C1 segment of cervical spinal cord (tissue), 14 donors: ENCODE measurements at places on chromosomes 1 and 21.

- no peak for DNase-seq
These were observed 1.9 kb upstream of the ID3 start for GRCh38 chr1:23561076-23561812.

- DNase-seq: no peak
These were observed 80.8 kb downstream of the DYRK1A start for GRCh38 chr21:37447288-37447936.

DNA sequence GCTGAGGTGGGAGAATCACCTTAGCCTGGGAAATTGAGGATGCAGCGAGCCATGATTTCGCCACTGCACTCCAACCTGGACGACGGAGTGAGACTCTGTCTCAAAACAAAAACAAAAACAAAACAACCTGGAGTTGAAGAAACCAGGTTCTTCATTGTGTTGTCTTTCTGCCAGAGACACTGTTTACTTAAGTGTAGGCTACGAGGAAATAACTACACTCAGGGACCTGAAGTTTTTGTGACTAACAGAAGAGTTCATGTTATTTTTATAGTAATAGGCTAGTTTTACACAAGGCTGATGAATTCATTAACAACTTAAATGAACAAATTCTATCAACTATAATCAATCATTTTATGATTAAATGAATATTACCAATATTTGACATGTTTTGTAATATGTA lies 98.5 kb upstream of the MPC2 start:
- DNase-seq: no peak

DNA sequence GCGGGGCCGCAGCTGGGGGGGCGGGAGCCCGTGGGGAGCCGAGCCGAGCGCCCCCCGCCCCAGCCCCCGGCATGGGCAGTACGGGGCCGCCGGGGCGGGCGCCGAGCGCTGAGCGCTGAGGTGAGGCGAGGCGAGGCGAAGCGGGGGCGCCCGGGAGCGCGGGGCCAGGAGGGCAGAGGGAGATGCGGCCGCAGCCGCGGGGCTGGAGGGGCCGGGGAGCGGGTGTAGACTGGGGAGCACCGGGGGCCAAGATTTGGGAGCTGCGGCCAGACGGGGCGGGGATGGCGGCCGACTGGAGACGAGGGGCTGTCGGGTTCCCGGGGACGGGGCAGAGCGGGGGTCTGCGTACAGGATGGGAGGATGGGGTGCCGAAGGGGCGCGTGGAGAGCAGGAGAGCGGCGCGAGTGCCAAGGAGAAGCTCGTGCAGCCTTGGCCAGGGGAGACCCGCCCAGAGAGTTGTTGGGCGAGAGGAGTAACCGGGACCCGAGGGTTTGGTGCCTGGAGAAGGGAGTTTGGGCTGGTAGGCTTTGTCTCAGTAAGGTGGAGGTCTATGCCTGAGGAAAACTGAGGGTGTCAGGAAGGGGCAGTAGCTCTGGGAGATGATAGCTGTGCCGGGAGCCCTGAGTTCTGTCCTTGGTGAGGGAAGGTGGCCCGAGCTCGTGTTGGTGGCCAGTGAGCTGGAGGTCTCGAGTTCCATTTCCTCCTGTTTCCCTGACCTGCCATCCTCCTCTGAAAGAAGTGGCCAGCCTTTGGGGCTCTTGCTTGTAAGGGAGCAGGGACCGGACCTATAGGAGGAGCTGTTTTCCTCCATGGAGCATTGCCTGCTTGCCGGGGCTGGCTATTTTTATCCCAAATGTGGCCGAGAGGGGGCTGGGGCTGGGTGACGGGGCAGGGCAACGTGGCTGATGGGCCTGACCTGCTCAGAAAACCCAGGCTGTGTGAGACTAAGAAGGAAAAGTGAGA lies 539 bp downstream of the ATP8B2 start:
- peak; percentile 63 for DNase-seq

GRCh38 chr1:55896210-55896609 lies 681.0 kb upstream of the USP24 start:
- DNase-seq: no peak

DNA sequence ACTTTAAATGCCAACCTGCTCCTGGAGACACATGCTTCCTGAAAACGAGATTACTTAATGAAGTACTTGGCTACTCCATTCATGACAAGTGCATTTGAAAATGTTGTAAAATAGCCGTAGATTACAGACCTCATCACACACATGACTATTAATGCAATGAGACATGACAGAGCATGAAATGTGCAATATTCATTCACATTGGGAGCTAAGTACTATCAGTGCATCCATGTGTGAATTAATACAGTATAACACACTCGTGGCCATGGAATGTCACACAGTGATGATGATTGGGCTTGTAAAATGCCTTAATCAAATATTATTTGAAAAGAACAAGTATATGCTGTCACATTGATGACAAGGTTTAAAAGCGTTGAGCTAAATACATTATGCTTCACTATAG lies 407.0 kb downstream of the AMY1C start:
- no peak for DNase-seq

DNA sequence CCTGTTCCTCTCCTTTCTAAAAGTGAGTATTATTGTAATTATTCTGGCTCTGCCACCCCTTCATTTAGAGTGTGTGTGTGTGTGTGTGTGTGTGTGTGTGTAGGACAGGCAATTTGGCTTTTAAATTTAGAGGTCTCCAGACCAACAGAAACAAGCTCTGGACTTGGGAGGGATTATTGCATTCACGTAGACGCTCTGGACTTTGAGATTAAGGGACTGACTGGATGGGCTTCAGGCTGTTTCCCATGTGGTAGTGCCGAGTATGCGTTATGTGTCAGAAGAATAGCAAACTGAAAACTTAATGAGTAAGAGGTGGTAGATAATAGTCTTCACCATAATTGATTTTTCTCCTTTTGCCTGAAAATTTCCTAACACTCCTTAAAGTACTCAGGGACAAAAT lies 281.9 kb downstream of the USP25 start:
- no peak for DNase-seq

DNA sequence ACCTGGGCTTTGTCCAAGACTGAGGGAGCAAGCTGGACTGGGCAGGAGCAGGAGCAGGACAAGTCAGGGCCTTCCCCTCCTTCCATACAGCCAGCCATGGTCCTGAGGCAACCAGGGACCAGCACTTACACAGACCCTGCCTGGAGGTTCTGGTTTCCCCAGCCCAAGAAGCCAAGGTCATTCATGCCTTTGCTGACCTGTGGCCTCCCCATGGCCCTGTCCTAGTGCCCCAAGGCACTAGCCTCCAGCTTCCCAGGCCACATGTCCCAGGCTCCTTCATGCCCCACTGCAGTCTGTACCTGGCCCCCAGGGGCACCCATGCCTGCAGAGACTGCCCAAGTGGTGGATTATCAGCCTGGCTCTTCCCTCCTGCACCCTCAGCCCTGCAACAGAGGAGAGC lies 243.9 kb downstream of the TOMM20 start:
- no peak for DNase-seq

- no peak for DNase-seq
These were observed 38.2 kb downstream of the ACTN2 start for GRCh38 chr1:236724506-236724905.

GRCh38 chr1:214425101-214425500 lies 126.3 kb downstream of the PTPN14 start:
- no peak for DNase-seq

DNA sequence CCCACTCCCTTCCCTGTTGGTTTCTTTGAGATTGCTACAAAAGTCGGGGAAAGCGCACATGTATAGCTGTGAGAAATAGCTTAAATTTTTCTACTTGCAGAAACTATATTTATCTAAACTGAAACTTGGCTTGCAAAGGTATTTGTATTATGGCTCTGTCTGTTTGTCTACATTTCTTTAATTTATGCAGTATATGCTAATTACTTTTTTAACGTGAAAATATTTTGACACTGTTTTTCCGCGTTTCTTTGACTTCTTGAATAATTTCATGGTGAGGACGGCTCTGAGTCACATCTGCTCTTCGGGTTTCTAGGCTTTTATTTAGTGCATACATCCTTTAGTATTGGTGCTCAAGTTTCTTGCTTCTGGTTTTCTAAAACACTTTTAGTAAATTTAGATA lies 182.1 kb upstream of the ZRANB2 start:
- no peak for DNase-seq

DNA sequence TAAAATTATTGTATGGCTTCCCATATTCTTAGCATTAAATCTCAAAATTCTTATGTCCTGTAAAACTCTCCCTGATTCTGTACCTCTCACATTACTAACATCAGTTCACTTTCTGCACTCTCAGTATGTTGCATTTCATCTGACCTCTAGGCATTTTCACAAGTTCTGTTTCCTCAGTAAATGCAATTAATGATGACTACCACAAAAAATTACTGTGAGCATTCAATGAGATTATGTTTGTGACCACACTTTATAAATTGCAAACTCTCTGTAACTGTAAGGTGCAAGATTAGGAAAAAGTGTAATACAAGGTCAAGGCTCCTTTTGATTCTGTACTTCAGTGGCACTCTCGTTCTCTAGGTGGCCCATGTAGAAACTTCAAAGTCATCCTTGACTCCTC lies 60.4 kb downstream of the LRRC53 start:
- no peak for DNase-seq

GRCh38 chr1:65344171-65344814 lies 35.0 kb downstream of the DNAJC6 start:
- peak; percentile 16 for DNase-seq

- DNase-seq: no peak
These were observed 1103.0 kb downstream of the PLA2G4A start for GRCh38 chr1:187931776-187932175.

GRCh38 chr1:30402031-30402430 lies 321.4 kb downstream of the MATN1 start:
- DNase-seq: no peak

DNA sequence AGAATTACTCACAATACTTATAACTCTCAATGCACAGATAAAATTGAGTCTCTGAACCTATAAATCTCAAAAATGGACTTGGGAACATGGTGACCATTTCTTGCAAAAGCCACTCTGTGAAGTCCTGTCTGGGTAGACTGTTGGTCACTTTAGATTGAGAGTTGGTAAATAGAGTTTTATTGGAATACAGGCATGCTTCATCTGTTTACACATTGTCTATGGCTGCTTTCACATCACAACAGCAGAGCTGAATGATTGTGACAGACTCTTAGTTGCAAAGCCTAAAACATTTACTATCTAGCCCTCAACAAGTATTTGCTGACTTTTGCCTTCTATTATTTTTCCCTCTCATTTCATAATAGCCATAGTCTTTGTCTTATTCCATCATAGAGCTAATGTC lies 24.1 kb upstream of the ASPM start:
- DNase-seq: no peak

GRCh38 chr1:24735509-24736375 lies 9.5 kb upstream of the CLIC4 start:
- DNase-seq: peak; percentile 60

- DNase-seq: no peak
These were observed 6.4 kb downstream of the RIPK4 start for GRCh38 chr21:41760411-41760810.

- no peak for DNase-seq
These were observed 7.4 kb downstream of the LRRC53 start for GRCh38 chr1:74504933-74505512.

GRCh38 chr21:16708101-16708835 lies 804.6 kb upstream of the CXADR start:
- DNase-seq: no peak

DNA sequence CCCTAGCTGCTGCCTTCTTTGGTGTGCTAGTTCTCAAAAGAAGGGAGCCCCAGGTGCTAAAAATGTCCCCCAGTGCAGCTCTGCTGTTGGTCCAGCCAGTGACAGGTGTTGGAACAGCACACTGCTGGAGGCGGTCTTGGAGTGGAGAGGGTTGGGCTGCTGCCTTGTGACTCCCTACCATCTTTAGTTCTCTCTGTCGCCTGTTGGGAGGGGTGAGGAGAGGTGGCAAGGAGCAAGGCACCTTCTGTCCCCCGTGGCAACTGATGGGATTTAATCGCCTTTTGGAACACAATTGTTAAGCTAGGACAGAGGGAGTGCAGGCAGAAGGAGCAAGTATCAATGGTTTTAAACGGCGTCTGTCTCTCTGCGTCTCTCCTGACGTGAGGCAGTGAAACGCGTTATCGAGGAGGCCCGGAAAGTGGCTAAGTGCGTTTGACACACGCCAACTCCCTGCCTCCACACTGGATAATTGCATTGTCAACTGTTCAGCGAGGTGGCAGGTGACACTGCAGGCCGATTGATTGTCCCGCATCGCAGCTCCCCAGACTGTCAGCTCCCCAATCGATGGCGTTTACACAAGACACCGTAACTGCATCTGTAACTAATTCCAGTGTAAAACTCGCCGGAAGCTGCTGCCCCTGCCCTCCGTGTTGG lies 34.0 kb downstream of the TMEM53 start:
- DNase-seq: no peak

DNA sequence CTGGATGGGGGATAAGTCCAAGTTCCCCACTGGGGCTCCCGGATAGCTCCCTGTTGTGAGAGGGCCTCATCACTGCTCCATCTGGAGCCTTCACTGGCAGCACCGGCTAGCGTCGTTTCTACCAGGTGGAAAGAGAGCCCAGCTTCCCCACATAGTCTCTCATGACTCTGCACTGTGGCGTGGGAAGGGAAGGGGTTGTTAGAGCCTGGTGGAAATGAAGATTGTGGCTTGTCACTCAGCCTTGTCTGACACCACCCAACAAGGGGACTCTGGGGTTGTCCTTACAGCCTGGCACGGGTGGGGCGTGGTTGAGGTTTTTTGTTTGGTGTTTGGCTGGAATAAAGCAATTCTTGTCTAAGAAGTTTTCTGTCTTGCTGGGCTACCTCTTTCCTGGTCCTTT lies 94.6 kb downstream of the ADARB1 start:
- no peak for DNase-seq

DNA sequence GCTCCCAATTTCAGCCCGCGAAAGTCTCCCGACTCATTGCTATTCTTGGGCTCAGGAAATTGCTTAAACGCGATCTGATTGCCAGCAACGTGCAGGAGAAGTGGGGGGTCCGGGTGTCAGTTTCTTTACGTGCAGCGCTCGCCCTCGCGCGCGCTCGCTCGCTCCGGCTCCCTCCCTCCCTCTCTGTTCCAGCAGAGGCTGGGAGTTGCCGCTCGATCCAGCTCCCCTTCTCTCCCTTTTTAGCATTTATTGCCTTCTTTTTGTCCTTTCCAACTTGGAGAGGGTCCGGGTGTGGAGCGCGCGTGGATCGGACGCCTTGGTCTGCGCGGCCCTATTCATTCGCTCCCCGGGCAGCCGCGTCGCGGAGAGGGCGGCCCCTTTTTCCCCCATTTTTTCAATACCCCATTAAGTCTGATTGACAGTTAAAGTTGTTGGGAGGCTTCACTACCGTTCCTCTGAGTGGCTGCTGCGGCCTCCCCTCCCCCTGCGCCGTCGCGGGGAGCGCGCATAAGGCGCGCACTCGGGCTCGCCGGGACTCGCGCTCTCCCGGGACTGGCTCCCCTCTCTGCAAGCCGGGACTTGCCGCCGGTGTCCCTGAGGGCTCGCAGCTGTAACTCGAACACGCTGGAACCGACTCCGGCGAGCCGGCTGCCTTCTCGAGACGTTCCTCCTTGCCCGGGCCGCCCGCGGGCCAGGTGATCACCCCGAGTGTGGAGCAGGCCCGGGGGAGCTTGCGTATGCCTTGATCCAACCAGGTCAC lies at the start of gene DHRS3:
TSS of gene DHRS3 (minus strand) at position 310 of the 760 bp plus-strand sequence. CDS start 862 bp downstream, outside the sequence.
- peak; percentile 48 for DNase-seq

GRCh38 chr1:159854116-159854692 lies 8.3 kb downstream of the VSIG8 start:
- no peak for DNase-seq

GRCh38 chr1:19062258-19063029 lies 106.0 kb upstream of the IFFO2 start:
- no peak for DNase-seq

GRCh38 chr1:185608177-185608576 lies 126.0 kb upstream of the HMCN1 start:
- DNase-seq: no peak

GRCh38 chr21:32481875-32482408 lies 69.4 kb downstream of the EVA1C start:
- DNase-seq: no peak
